Stimulated activated CD4-positive, alpha-beta T cell treated with anti-CD3 and anti-CD28 coated beads, Interleukin-12 subunit alpha, Interleukin-12 subunit beta, amount 100 ng/mL, for 24 hours (primary cell): ENCODE measurements at places on chromosomes 3 and 15.

GRCh38 chr3:187327845-187328244 is 36.3 kb upstream of the MASP1 start:
- no peak for DNase-seq

GRCh38 chr15:59137566-59137965 is 32.6 kb downstream of the CCNB2 start:
- DNase-seq: no peak

DNA sequence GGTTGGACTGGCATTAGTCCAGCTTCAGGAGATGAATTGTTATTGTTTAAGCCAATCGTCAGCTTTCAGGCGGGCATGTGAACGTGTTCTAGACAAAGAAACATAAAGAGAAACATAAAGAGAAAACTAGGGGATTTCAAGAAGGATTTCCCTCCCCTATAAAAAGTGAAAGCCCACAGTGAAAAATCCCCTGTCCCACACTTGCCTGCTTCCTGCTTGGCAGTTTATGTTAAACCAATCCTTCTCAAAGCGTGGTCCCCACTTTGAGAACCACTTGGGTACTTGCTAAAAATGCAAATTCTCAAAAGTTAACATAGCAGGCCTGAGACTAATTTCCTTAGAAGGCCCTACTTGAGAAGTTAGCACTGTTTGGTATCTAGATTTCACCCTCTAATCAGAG is 293.0 kb upstream of the SOX14 start:
- DNase-seq: no peak

DNA sequence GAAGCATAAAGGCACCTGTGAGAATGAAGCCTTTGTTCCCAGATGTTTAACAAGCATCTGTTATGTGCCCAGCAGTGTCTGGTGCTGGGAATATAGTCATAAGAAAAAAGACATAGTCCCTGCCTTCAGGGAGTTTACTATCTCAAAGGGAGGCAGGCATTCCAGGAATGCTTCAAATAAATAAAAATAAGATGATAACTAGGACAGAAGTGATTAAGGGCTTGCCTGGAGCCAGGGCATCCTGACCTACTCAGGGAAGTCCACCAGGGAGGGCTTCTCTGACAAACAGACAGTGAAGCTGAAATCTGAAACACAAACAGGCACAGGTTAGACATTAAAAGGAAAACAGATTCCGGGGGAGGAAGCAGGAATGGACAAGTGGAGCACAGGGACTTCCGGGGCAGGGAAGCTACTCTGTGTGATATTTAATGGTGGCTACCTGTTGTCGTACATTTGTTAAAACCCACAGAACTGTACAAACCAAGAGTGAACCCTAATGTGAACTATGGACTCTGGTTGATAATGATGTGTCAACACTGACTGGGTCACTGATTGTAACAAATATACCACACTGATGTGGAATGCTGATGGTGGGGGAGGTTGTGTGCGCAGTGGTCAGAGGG is 53.3 kb downstream of the ITGB5 start:
- DNase-seq: no peak

GRCh38 chr3:121660356-121661171 is at the start of gene HCLS1:
TSS of gene HCLS1 (minus strand) at chr3:121660903. CDS start at chr3:121658347, 2,556 bp downstream.
- DNase-seq: peak; percentile 55

DNA sequence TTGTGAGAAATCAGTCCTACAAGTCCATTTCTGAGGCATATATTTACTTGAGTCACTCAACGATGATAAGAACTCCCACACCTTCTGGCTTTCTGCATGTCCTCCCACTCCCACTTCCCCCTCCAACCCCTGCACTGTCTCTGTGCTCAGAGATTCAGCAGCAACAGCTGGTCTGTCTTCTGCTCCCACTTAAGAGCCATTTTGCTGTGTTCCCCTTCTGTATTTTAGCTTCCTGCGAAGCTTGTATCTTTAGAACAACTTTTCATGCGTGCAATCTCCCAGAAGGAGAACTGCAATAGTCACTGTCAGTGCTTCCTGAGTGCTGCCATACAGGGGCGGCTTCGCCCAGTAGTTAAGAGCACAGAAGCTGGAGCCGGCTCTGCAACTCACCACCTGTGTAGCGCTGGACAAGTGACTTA is 90.0 kb upstream of the SPATA12 start:
- DNase-seq: no peak

- no peak for DNase-seq
Observed at GRCh38 chr3:137760341-137761098, 3.6 kb upstream of the SOX14 start.
